ENCODE measurements at places on chromosomes 16 and 17. TPM values are rescaled to one million over a fixed set of nuclear protein-coding genes. Genes with fewer than 3 reads are reported as not detected.

The MPV17L gene
- total RNA-seq = 5.6 TPM

The ZFP3 gene
- 0.18 TPM for total RNA-seq

DNA sequence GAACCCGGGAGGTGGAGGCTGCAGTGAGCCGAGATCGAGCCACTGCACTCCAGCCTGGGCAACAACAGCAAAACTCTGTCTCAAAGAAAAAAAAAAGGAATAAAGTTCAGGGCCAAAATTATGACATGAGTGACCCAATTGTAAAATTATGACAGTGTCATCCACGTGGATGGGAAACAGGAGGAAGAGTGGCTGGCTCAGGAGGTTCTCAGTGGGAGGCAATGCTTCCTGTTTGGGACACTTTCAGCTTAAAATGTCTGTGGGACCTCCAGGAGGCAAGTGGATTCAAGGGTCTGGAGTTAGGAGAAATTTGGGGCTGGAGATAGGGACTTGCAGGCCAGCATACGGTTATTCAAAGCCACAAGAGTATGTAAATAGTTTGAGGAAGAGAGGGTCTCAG lies 8.0 kb upstream of the STX4 start:
- no peaks in the 10 kb centered on the region for H3K4me1 ChIP-seq
- no peak overlapping the region for H3K4me3 ChIP-seq
- DNase-seq = no peak
- H3K27me3 ChIP-seq = no peaks in the 10 kb centered on the region
- no peaks in the 10 kb centered on the region for H3K36me3 ChIP-seq

The NUDT7 gene
- 6.8 TPM for total RNA-seq

GRCh38 chr17:77140878-77141767 lies at the start of gene SEC14L1:
Gene SEC14L1, plus strand, starts transcription at chr17:77140969. Its CDS starts 2,628 bp downstream, at chr17:77143597.
- no peaks in the 10 kb centered on the region for H3K4me1 ChIP-seq
- no peaks in the 10 kb centered on the region for H3K27me3 ChIP-seq
- peak within 1 kb of the TSS; percentile 86 for H3K4me3 ChIP-seq
- peak; percentile 86 for DNase-seq
- H3K27ac ChIP-seq = no peak within 1 kb of the TSS

- H3K36me3 ChIP-seq = peaks cover 56% of the 10 kb centered on the region
- H3K27me3 ChIP-seq = no peaks in the 10 kb centered on the region
- no peak overlapping the region for H3K27ac ChIP-seq
- H3K4me3 ChIP-seq = no peak overlapping the region
Measured at GRCh38 chr16:48596326-48596725, 13.7 kb downstream of the N4BP1 start.

The ESRP2 gene
- total RNA-seq = 59.3 TPM

- no peaks in the 10 kb centered on the region for H3K4me1 ChIP-seq
- no peaks in the 10 kb centered on the region for H3K36me3 ChIP-seq
- DNase-seq = peak; percentile 75
- H3K4me3 ChIP-seq = peak overlapping the region; percentile 90
- peaks cover 50% of the 10 kb centered on the region for H3K27me3 ChIP-seq
- H3K27ac ChIP-seq = no peak overlapping the region
Measured at GRCh38 chr17:15261258-15261801, 3.8 kb downstream of the PMP22 start.

DNA sequence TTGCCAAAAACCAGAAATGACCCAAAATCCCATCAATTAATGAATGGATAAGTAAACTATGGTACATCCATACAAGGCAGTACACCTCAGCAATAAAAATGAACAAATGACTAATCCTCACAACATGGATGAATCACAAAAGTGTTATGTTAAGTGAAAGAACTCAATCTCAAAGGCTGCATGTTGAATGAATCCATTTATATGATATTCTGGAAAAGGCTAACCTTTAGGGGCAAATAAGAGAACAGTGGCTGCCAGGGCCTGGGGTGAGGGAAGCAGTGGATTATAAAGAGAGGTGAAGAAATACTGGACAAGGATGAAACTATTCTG lies 46.1 kb upstream of the MSI2 start:
- peaks cover 2% of the 10 kb centered on the region for H3K36me3 ChIP-seq
- no peaks in the 10 kb centered on the region for H3K27me3 ChIP-seq
- no peak for DNase-seq
- no peak overlapping the region for H3K27ac ChIP-seq

GRCh38 chr17:33811004-33811760 lies 443.9 kb upstream of the CCL2 start:
- no peak overlapping the region for H3K27ac ChIP-seq
- H3K27me3 ChIP-seq = no peaks in the 10 kb centered on the region
- no peak overlapping the region for H3K4me3 ChIP-seq
- no peaks in the 10 kb centered on the region for H3K36me3 ChIP-seq
- peaks cover 3% of the 10 kb centered on the region for H3K4me1 ChIP-seq
- DNase-seq = no peak

- peaks cover 43% of the 10 kb centered on the region for H3K36me3 ChIP-seq
- DNase-seq = no peak
- no peak overlapping the region for H3K27ac ChIP-seq
- no peaks in the 10 kb centered on the region for H3K27me3 ChIP-seq
- 0 out of 2 replicates have a peak, but pooled peaks cover 2% of the 10 kb centered on the region for H3K4me1 ChIP-seq
Measured at GRCh38 chr16:31118223-31119155, 1.0 kb downstream of the KAT8 start.

GRCh38 chr17:79915850-79916430 lies 76.7 kb upstream of the CBX4 start:
- no peaks in the 10 kb centered on the region for H3K4me1 ChIP-seq
- no peaks in the 10 kb centered on the region for H3K36me3 ChIP-seq
- DNase-seq = peak; percentile 92
- H3K27me3 ChIP-seq = no peaks in the 10 kb centered on the region
- H3K4me3 ChIP-seq = no peak overlapping the region

The KRTAP4-1 gene
- total RNA-seq = not detected

- no peak overlapping the region for H3K27ac ChIP-seq
- peaks cover 5% of the 10 kb centered on the region for H3K4me1 ChIP-seq
Measured at GRCh38 chr17:68603027-68603426, 1.9 kb upstream of the FAM20A start.

Data from H9 (cell line).